D341Med (cell line): ENCODE measurements at places on chromosomes 2 and 18.

- no peak for DNase-seq
Measured at GRCh38 chr2:43391878-43392215, 165.4 kb upstream of the ZFP36L2 start.

DNA sequence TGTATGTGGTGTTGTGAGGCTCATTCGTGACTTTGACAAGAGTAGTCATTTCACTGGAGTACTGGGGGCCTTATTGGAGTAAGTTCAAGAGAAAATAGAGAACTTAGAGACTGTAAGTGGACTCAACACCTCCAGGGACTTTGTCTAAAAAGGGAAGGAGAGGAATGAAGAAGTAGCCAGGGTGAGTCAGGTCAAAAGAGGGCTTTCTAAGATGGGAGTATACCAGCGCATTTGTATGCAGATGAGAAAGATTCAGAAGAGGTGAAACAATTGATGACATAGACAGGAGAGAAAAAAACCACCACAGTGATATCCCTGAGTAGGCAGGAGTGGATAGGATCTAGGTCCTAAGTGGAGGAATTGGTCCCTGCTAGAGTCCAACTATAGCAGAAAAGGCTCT is 246.8 kb downstream of the IKZF2 start:
- DNase-seq: no peak

- DNase-seq: no peak
Measured at GRCh38 chr2:128755695-128756364, 437.2 kb upstream of the HS6ST1 start.

DNA sequence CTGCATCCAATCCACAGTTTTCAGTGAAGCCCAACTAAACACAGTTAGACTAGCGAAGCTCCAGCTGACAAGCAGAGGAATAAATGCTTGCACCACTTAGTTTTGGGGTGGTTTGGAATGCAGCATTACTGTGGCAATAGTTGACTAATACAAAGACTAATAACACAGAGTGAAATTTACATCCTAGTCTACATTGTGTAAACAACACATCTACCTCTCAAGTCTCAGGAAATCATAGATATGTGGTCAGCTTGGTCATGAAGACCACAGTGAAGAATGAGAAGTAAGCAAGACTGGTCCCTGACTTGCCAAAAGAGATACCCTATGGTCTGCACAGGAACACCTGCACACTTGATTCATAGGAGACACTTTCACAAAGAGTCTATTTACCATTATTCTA is 155.1 kb upstream of the TANK start:
- no peak for DNase-seq

GRCh38 chr18:54086046-54086802 is 138.2 kb downstream of the MBD2 start:
- DNase-seq: no peak

- DNase-seq: no peak
Measured at GRCh38 chr18:56200381-56200911, 437.9 kb downstream of the TXNL1 start.

- DNase-seq: no peak
Measured at GRCh38 chr18:59606193-59607077, 90.8 kb downstream of the CCBE1 start.

- no peak for DNase-seq
Measured at GRCh38 chr18:28432339-28432738, 255.4 kb upstream of the CDH2 start.

DNA sequence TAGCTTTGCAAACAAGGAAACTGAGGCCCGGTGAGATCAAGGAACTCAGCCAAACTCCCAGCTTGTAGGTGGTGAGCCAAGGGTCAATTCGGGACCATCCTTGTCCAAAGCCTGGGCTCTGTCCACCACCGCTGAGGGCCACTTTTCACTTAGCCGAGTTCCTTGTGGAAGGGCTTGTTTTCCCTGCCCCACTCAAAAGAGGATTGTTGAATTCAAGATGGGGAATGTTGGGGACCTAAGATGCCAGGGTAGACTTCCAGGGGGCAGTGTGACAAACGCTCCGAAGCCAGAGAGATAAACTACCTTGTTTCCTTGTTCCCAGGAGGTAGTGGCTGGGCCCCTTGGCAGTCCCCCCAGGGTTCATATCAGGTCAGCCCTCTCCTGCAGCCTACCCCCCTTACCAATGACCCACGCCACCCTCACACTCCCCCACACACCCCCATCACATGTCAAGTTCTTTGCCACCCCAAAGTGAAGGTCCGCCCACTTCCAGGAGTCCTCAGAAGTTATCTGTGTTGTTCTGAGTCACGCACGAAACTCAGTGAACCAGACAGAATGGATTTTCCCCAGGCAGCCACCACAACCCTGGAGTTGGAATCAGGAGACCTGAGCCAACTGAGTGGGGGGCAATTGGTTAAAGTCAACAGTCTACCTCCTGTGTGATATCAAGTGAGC is 10.3 kb upstream of the ATOH8 start:
- DNase-seq: no peak

DNA sequence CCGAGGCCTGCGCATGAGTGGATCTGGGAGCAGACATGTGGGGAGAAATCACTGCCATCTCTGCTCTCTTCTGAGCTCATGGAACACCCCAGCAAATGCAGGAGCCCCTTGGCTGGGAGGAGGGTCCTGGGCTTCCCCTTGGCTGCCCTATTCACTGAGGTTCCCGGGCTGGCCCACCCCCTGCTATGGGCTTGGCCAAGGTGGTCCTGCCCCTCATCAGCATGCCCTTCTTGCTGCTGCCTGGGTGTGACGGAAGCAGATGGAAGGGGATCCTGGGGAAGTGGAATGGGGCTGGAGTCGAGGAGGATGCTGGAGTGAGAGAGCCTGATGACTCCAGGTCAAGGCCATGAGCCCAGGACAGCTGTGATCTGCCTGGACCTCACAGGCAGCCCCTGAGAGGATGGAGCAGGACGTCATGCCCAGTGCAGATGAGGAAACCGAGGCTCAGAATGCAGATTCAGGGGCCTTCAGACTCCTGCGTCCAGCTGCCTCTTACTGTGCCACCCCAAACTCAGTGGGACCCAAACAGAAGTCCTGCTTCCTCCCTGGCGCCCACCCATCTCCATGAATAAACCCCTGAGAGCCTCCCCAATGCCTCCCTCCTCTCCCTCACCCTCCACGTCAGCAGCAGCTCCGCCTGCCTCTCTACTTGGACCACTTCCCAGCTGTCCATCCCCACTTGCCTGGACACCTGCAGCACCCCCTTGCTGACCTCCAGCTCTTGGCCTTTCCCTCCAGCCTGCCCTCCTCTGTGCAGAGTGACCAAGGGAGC is 4.0 kb downstream of the SNED1 start:
- peak; percentile 9 for DNase-seq

DNA sequence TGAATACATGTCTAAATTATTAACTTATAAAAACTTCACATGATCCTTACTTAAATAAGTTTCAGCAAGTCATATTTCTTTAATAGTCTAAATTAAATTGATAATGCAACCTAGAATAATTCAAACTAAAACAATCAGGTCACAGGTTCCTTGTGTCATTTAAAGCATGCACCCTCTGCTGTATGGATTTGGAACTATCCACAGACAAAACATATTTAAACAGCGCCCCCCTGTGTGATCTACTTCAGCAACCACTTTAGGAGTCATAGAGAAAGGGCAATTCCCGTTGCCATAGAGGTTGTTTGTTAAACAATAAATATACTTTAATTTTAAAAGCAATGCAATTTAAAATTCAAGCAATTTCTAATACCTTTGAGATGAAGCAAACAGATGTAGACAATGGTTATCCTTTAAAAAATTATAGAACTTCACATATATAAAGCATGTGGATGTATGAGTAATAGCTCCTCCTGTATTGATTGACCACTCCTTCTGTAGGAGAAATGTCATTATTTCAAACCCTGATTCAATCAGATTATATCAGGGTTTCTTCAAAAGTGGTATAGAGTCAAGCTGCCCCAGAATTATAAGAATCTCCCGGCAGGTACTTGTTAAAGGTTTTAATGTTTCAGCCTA is 21.2 kb downstream of the GRB14 start:
- DNase-seq: peak; percentile 62

- DNase-seq: no peak
Measured at GRCh38 chr2:173947131-173947530, 18.0 kb downstream of the SP3 start.

GRCh38 chr18:76491776-76492668 is 3.0 kb downstream of the ZNF516 start:
- peak; percentile 59 for DNase-seq

DNA sequence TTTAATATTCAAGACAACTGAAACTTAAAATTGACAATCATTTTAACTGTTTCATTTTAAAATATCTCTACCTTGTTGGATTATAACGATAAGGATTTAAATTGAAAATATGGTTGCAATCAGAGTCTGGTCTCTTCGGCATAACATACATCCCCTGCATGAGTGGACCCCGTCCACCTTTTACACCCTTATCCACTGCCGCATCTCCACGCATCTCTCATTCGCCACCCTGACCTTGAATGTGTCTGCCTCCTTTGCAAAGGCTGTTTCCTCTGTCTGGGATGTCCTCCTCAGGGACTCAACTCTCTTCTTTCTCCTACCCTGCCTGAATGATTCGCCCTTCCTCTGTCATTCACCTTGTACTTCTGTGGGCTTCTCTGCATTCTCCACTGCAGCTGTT is 87.6 kb downstream of the SPATS2L start:
- no peak for DNase-seq

DNA sequence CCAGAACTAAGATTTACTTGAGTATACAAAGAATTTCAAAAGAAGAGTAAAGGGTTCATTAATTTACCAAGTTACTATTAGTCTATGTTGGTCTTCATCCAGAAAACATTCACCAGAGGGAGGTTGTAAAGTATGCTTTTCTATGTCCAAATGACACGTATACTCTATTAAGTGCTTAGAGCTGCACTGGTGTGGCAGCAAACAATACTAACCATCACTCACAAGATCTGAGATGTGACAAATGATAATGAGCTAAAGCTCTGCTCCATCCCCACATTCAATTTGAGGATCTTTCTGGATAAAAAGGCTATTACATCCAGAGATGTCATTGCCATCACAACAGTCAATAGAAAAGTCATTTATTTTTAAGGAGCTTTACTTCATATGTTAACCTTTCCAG is 926.5 kb upstream of the KLHL29 start:
- no peak for DNase-seq

DNA sequence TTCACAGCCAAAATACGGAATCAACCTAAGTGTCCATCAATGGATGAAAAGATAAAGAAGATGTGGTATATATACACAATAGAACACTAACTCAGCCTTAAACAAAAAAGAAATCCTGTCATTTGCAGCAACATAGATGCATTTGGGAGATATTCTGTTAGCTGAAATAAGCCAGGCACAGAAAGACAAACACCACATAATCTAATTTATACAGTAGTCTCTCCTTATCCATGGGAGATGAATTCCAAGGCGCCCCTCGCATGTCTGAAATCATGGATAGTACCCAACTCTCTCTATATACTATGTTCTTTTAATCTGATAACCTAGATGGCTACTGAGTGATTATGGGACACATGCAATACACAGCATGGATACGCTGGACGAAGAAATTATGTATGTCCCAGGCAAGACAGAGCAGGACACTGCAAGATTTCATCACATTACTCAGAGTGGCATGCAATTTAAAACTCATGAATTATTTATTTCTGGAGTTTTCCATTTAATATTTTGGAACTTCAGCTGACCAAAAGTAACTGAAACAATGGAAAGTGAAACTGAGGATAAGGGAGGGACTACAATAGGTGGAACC is 39.5 kb downstream of the ORC4 start:
- DNase-seq: no peak

- DNase-seq: no peak
Measured at GRCh38 chr2:74712223-74713053, 58.4 kb downstream of the SEMA4F start.

DNA sequence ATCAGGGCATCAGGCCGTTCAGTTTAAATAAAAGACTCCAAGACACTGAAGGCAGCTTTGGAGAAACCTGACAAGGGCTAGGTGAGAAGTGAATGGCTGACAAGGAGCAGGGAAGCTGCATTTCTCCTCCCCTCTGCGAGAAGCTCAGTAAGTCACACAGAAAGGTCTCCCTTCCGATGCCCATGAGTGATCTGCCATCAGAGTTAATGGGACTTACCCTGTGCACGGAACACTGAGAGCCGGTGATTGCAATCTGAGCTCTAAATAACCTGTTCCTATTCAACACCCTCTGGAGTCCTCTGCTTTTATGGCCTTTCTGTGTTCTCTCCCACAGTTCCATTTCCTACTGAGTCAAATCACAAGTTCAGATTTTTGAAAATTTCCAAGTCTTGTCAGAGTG is 322.2 kb upstream of the MYT1L start:
- DNase-seq: no peak
